ENCODE measurements at places on chromosomes 12 and 14.
A peak's percentile ranks its signal among the peaks of the same experiment; 100 is the strongest.

GRCh38 chr12:79982086-79983062 is 47.5 kb upstream of the PPP1R12A start:
- no peak for DNase-seq

DNA sequence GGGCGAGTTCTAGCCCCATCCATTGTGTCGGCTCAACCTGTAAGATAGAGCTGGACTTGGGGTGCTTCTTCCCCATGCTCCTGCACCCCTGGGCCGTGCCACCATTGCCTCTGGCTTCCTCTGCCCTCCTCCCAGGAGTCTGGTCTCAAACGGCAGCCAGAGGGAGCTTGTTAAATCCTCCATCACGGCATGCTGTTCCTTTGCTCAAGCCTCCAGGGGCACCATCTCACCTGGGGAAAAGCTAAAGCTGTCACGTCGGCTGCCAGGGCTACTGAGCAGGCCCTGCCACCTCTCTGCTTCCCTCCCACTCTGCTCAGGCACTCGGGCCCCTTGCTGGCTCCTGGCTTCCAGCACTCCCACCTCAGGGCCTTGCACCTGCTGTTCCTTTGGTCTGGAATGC is 140.4 kb downstream of the RBM19 start:
- no peak for DNase-seq

DNA sequence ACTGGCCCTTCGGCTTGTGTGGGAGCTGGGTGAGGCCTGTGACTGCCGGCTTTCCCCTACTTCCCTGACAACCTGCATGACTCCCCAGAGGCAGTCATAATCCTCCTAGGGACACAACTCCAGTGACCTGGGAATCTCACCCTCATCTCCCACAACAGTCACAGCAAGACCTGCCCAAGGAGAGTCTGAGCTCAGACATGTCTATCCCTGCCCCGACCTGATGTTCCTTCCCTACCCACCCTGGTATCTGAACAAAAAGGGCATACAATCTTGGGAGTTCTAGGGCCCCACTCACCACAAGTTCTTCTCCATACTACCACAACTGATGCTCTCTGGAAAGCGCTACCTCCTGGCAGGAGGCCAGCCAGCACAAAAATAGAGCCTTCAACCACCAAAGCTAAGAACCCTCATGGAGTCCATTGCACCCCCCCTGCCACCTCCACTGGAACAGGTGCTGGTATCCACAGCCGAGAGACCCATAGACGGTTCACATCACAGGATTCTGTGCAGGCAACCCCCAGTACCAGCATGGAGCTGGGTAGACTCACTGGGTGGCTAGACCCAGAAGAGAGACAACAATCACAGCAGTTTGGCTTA is 16.8 kb downstream of the ATP23 start:
- no peak for DNase-seq

- DNase-seq, result no peak
Observed at GRCh38 chr12:91954326-91954725, 191.3 kb downstream of the BTG1 start.

GRCh38 chr12:26736563-26737486 is 96.2 kb downstream of the ITPR2 start:
- DNase-seq, result no peak

GRCh38 chr12:121181181-121181580 is 28.7 kb upstream of the P2RX4 start:
- no peak for DNase-seq

DNA sequence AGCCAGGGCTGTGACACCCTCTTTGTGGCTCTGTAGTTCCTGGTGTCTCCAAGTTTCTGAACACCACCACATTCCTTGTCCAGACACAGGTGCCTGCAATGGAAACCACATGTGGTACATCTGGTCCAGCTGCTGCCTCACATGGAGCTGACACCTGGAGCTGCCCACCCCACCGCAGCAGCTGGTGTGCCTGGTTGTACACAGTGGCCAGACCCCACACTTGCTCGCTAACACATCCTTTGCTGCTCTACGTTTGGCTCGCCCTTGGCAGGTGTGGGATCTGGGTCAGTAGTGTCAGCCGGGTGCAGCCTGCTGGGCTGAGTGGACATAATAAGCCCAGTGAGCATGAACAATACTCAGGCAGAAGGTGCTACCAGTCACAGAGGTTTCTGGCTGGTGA is 198.9 kb downstream of the ADGRD1 start:
- no peak for DNase-seq

GRCh38 chr12:63915105-63915800 is 70.8 kb downstream of the SRGAP1 start:
- DNase-seq, result no peak

DNA sequence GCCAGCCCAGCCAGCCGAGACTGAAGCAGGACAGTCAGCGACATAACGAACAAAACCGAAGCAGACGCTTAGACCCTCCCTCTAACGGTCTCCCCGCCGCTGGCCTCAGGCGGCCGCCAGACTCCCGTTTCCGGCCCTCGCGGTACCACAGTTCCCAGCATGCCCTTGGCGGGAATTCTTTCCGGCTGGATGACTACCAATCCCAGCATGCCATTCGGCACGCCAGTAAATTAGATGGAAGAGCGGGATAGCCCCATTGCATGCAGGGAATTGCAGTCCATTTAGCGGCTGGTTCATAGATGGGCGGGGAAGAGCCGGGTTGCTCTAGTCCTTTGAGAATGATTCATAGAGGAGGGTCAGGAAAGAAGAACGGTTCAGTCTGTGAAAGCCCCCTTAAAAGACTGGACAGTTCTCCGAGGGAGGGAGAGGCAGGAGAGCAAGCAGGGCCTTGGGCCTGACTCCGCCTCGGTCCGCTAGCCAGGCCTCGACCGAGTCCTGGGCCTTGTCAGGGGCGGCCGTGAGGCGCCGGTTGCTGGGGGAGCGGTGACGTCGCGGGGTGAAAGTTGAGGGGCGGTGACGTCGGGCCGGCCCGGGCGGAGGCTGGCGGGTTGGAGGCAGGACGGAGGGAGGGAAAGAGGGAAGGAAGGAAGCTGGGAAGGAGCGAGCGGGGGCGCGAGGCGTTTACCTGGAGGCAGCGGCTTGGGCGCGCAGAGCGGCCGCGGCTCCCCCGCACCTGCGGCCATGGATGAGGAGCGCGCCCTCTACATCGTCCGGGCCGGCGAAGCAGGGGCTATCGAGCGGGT is at the start of gene RIC8B:
TSS of gene RIC8B (plus strand) at position 678 of the 803 bp plus-strand sequence. CDS start at position 742, 64 bp downstream.
- DNase-seq, result peak; percentile 96

DNA sequence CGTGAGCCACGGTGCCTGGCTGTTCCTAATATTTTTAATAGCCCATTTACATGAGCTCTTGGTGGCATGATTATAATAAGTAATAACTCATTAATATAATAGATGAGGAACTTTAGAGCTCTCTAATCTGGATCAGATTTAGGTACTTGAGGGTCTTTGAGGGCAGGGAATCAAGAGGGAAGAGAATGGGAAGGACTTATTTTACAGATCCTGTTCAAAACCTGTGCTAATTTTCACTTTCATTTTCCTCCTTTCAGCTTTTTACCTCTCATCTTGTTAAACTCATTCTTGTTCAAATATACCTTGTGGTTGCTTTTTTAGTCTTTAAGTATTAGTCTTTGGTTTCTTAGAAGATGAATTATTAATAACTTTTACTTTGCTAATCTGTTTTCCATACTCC is 5.6 kb downstream of the NECAP1 start:
- no peak for DNase-seq

- DNase-seq, result no peak
Observed at GRCh38 chr12:123250471-123251383, 17.5 kb downstream of the MTRFR start.

DNA sequence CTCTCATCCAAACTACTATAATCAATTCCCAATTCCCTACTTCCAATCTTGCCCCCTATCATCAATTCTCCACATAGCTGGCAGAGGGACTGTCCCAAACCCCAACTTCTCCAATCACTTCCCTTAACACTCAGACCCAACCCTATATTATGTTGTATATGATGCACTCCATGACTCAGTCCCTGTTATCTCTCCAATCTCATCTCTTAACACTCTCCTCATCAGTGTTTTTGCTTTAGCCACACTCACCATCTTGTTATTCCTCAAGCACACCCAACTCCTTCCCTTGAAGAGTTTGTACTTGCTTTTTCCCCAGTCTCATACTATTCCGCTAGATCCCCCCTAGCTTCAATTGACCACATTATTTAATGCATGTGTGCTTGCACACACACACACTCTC is 4.9 kb downstream of the RHOJ start:
- no peak for DNase-seq

GRCh38 chr14:63860146-63860545 is 7.3 kb downstream of the SYNE2 start:
- no peak for DNase-seq

GRCh38 chr12:3790642-3791041 is 37.7 kb upstream of the CRACR2A start:
- DNase-seq, result no peak

- no peak for DNase-seq
Observed at GRCh38 chr12:100718187-100718586, 76.4 kb upstream of the ANO4 start.

GRCh38 chr14:49986343-49987014 is 93.6 kb downstream of the ARF6 start:
- no peak for DNase-seq

GRCh38 chr12:72272091-72272661 is at the start of gene TRHDE:
Gene TRHDE (plus strand): TSS chr12:72272370. CDS start chr12:72272644, 274 bp downstream.
- DNase-seq, result peak; percentile 64

- DNase-seq, result no peak
Observed at GRCh38 chr12:26062566-26062965, 62.3 kb downstream of the BHLHE41 start.

DNA sequence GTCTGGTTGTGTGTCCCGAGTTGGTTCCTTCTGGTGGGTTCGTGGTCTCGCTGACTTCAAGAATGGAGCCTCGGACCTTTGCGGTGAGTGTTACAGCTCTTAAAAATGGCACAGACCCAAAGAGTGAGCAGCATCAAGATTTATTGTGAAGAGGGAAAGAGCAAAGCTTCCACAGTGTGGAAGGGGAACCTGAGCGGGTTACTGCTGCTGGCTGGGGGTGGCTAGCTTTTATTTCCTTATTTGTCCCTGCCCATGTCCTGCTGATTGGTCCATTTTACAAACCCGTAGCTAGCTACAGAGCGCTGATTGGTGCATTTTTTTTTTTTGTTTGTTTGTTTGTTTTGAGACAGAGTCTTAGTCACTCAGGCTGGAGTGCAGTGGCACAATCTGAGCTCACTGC is 29.3 kb downstream of the FGF6 start:
- no peak for DNase-seq

DNA sequence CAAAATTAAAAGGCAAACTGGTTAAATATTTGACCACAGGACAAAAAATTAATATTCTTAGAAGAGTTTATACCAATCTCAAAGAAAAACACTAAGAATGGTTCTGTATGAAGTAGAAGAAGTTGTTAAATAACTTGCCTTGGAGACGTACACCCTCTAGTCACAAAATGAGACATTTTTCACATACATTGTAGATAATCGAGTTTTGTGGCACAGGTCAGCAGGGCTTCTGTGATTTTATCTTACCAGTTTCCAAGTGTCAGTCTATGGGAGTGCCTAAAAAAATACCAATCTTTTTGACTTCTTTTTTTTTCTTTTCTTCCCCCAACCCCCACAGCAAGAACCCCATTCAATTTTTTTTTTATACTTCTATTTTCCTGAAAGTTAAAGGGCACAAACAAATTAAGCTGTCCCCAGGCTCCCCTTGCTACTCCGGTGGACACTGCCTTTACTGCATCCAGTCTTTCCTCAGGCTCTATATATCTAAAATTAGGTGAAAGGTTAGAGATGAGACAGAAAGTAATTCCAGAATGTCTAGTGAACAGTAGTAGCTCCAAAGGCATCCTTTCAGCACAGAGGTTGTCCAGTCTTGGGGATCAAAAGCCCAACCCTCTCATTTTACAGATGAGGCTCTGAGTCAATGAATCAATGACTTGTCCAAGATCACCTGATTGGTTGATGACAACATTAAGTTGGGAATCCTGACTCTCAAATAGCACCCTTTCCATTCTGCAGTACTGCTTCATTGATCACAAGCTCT is 6.2 kb downstream of the LIMA1 start:
- DNase-seq, result no peak

DNA sequence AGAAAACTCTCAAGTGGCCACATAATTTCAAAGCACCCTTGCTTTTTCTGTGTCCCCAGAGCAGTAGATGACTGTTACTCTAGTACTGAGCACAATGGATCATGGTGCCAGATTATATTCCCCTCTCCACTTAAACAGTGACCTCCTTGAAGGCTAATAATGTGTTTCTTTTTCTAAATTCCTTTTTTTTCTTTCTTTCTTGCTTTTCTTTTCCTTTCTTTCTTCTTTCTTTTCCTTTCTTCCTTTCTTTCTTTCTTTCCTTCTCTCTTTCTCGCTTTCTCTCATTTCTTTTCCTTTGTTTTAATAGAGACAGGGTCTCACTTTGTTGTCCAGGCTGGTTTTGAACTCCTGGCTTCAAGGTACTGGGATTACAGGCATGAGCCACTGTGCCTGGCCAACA is 26.2 kb upstream of the TSPAN11 start:
- DNase-seq, result no peak

Data from glutamatergic neuron (in vitro differentiated cells).